RPMI7951 (cell line): ENCODE measurements at places on chromosomes 3 and 15. TPM values are rescaled to one million over a fixed set of nuclear protein-coding genes. Genes with fewer than 3 reads are reported as not detected.

DNA sequence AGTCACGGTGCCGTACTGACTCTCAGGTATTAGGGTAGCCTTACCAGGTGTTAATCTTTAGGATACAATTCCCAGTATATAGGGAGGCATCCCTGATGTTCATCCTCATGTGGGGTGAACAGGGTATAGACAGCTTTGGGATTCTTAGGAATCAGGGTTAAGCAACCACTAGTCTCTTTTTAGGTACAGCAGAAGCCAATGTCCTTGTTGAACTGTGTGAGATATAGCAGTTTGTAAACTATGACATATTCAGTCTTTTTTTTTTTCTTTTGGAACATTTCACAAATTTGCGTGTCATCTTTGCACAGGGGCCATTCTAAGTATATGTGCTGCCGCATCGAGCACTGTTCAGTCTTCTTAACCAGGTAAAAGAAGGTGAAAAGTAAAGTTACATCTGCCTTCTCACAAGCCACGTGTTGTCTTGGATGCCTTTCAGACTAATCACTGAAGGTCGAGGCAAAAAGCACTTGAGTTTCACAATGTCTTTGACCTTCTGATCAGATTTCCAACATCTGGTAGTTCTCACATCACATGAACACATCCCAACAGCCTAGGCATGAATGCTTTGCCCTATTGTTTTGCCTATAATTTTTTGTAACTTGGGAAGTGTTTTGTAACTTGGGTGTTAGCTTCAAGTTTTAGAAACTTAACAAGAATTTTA is 17.2 kb downstream of the TSEN2 start:
- peak; percentile 20 for DNase-seq

The RARB gene
- total RNA-seq = 37.4 and 48.5 TPM in 2 replicates

The ARF4 gene
- 475 and 554 TPM in 2 replicates for total RNA-seq

GRCh38 chr3:56059731-56060130 is 408.5 kb downstream of the ERC2 start:
- peak; percentile 9 for DNase-seq

The RYR3 gene
- total RNA-seq = under 0.01 TPM in 1 of 2 replicates, not detected in the other

DNA sequence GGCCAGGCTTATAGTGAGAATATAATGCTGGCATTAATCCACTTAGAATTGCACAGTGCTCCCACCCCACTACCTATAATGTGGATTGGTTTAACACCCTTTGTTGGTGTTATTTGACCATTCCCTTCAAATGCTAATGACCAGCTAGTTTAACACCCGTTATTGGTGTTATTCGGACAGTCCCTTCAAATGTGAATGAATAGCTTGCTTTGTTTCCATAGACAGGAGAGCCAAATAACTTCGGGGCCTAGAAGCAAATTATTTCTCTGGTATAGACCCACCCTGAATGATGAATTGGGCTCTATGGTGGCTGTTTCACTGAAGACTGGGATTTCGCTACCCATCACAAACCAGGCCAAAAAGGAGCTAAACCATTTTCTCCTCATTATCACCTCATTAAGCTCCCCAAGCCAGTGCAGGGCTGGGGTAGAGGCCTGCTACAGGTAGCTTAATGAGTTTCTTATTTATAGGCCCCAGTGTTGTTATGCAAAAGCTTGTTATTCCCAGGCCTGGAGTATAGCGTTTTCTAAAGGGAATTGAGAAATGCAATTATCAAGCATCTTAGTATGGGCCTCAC is 494.1 kb upstream of the DPH6 start:
- no peak for DNase-seq

- no peak for DNase-seq
These were observed 295.9 kb downstream of the PTPRG start for GRCh38 chr3:61857297-61857696.

- DNase-seq = peak; percentile 21
These were observed 590.4 kb upstream of the DPPA4 start for GRCh38 chr3:109927726-109928125.

The GOLGA8A gene
- total RNA-seq = 9.2 and 13.9 TPM in 2 replicates

GRCh38 chr3:114175204-114175987 is 3.5 kb downstream of the DRD3 start:
- no peak for DNase-seq

DNA sequence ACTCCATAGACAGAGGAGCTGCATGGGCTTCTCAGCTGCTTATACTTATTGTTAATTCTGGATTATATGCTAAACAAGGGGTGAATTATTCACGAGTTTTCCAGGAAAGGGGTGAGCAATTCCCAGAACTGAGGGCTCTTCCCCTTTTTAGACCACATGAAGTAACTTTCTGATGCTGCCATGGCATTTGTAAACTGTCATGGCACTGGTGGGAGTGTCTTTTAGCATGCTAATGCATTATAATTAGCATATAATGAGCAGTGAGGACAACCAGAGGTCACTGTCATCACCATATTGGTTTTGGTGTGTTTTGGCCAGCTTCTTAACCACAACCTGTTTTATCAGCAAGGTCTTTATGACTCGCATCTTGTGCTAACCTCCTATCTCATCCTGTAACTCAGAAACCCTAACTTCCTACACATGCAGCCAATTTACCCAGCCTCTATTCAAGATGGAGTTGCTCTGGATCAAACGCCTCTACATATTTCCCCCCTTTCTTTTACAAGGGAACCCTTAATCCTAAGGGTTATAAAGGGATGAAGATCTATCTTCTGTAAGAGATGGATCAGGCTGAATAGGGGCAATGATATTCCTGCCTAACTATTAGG is 12.1 kb upstream of the DMXL2 start:
- peak; percentile 30 for DNase-seq

The HIGD2B gene
- not detected in 2 replicates for total RNA-seq

The LRRIQ4 gene
- total RNA-seq = not detected in 2 replicates

DNA sequence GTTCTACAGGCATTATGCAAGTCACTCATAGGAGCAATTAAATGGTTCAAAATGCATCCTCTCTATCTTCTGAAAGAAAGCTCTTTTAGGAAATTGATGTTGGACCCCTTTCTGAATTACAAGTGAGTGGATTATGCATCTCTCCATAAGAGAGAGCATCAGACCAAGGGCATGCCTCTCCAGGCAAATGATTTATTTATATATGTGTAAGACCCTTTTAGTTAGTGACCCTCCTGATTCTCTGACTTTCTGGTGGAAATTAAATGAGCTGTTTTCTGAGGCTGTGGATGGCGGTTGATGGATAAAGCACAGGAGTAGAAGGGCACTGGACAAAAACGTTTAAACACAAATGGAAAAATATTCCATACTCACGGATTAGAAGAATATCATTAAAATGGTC is 62.6 kb downstream of the CADPS start:
- DNase-seq = no peak

The TNFSF10 gene
- total RNA-seq = 8.3 and 11.7 TPM in 2 replicates

DNA sequence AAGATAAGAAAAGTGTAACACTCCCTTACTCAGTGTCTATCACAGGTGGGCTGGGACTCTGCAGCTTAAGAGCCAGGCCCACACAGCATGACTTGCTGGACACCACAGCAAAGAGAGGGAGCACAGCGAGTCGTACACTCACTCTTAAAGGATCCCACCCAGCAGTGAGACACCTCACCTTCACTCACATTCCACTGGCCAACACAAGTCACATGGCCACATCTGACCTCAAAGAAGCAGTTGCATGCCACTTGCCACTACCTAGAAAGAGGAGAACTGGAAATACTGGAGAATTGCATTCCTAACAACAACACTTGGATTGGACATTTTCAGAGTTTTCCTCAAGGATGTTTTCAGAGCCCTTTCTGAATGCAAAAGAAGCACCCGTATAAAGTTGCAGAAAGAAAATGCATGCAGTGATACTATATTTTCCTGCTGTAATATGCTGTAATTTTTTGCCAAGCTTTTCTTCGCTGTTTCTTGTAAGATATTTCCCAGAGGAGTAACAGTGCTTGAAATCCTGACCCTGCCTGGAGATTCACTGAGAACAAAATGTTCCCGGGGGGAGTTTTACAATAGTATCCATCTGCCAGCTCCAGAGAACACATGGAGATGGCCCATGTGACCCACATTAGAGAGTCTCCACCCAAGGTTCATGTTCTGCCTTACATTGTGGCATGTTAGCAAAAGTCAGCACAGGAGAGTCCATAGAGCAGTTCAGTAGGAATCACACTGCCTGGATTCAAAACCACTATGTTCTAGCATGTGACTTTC is 42.2 kb downstream of the TRIM42 start:
- no peak for DNase-seq

- no peak for DNase-seq
These were observed 105.0 kb upstream of the ICE2 start for GRCh38 chr15:60583946-60584345.
